Colonic mucosa (tissue), 4 donors: ENCODE measurements at places on chromosomes 12 and 14.

- DNase-seq = no peak
Measured at GRCh38 chr12:108962256-108962655, 58.6 kb downstream of the SVOP start.

GRCh38 chr12:100545092-100545491 is 28.4 kb upstream of the GAS2L3 start:
- DNase-seq = no peak

DNA sequence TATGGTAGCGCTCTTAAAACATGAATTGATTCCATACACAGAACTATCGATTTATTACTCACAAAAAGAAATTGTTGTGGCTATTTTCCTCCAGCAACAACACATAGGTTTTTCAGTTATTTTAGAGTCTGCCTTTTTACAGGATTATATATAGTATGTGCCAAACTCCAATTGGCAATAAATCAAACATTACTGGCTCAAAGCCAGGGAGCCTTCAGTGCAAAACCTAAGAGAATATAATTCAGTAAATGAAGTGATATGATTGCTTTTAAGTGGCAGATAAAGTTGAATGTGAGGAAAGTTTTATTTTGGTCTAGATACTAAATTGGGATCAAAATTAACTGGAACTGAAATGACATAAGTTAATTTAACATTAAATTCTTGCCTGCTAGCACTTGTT is 234.8 kb downstream of the PIK3C2G start:
- DNase-seq = no peak

DNA sequence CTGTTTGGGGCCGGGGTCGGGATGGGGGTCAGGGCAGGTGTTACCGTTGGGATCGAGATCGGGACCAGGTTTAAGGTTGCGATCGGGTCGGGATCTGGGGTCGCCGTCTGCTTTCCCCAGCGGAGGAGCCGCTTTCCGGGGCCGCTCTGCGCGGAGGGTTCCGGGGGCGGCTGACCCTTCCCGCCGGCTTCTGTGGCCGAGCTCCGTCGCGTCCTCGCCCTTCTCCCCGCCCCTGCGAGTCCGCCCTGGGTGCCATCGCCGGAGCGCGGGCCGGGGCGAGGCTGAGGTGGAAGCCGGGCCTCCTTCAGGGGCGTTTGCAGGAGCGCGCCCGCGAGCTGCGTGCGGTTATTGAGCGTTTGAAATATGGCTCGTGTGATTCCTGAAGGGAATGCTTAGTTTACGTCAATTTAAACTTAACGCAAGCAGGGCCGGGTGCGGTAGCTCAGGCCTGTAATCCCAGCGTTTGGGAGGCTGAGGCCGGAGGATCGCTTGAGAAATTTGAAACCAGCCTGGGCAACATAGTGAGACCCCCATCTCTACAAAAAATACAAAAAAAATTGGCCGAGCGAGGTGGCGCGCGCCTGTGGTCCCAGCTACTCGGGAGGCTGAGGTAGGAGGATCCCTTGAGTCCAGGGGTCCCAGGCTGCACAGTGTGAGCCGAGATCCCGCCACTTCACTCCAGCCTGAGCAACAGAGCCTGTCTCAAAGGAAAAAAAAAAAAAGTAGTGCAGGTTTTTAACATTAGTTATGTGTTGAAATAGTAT is 620 bp downstream of the PGAM5 start:
- DNase-seq = peak; percentile 38

GRCh38 chr14:20306079-20306423 is 300 bp upstream of the TTC5 start:
- no peak for DNase-seq

DNA sequence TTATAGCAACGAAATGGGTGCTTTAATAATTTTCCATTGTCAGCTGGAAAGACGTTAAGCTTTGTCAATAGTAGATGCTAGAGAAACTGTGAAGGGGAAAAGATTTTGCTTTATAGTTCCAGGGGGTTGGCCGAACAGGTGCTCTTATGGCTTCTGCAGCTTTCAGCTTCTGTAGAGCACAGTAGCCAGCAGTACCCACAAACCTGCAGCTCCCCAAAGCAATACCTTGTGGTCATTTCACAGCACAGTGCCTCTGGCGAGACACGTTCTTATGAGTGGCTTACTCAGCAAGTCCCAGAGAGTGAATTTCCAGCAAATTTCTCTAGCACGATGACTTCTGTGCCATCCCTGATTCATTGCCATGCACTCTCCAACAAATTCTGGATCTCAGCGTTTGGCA is 416.3 kb upstream of the ATP2B1 start:
- DNase-seq = no peak

DNA sequence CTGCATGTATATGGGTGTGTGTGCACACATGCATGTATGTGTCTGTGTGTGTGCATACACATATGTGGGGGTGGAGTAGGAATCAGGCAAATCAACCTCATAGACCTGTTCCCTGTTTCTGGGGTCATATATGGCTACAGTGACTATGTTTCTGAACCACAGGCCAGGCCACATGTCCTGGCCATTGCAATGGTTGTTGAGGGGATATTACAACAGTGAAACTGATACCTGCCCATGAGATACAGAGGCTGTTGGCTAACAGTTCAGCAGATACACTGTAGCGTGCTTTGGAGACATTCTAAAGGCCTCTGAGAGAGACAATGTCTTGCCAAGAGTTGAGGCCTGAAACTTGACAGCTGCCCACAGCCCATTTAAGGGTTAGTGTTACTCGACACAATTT is 47.3 kb upstream of the FOS start:
- no peak for DNase-seq

- no peak for DNase-seq
Measured at GRCh38 chr14:35229084-35229791, 62.9 kb upstream of the PSMA6 start.
